Peyer's patch (tissue), 4 donors: ENCODE measurements at places on chromosomes 2 and 18. TPM values are rescaled to one million over a fixed set of nuclear protein-coding genes. Genes with fewer than 3 reads are reported as not detected.

GRCh38 chr2:202074324-202074723 lies 1.3 kb downstream of the KIAA2012 start:
- no peaks in the 10 kb centered on the region for H3K4me1 ChIP-seq
- H3K27me3 ChIP-seq: no peaks in the 10 kb centered on the region
- H3K27ac ChIP-seq: no peak overlapping the region
- H3K36me3 ChIP-seq: no peaks in the 10 kb centered on the region

- no peak overlapping the region for H3K4me3 ChIP-seq
- H3K4me1 ChIP-seq: no peaks in the 10 kb centered on the region
- H3K27ac ChIP-seq: no peak overlapping the region
- no peak for DNase-seq
Measured at GRCh38 chr2:120786038-120786960, 50.6 kb downstream of the GLI2 start.

- no peaks in the 10 kb centered on the region for H3K4me1 ChIP-seq
- no peaks in the 10 kb centered on the region for H3K36me3 ChIP-seq
- H3K27me3 ChIP-seq: no peaks in the 10 kb centered on the region
- no peak for DNase-seq
Measured at GRCh38 chr18:6333981-6334380, 80.7 kb downstream of the L3MBTL4 start.

DNA sequence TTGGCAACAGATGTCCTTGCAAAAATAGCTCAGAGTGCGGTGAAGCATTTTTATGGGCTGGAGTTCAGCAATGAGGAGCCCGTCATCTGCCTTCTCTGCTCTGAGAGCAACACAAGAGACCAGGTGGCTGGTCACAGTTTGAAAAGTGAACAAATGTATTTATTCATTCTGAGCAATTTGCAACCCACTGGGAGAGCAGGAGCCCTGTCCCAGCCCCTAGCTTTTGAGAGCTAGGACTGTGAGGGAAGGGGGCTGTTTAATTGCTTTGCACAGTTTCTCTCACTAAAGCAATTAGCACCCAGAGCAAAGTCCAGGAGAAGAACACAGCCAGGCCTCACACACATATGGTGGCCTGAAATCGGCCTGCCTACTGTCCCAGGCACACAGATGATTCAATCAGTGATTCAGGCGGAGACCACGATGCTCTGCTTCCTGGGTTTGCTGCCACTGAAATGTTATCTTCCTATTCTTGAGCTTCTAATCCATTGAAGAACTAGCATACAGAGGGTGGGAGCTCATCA lies 646.1 kb upstream of the ACVR2A start:
- no peak overlapping the region for H3K4me3 ChIP-seq
- H3K27me3 ChIP-seq: no peaks in the 10 kb centered on the region
- no peak overlapping the region for H3K27ac ChIP-seq
- no peaks in the 10 kb centered on the region for H3K36me3 ChIP-seq
- DNase-seq: no peak

GRCh38 chr18:37512400-37512799 lies 53.2 kb downstream of the CELF4 start:
- no peak overlapping the region for H3K4me3 ChIP-seq
- H3K4me1 ChIP-seq: no peaks in the 10 kb centered on the region
- H3K36me3 ChIP-seq: no peaks in the 10 kb centered on the region
- H3K27me3 ChIP-seq: no peaks in the 10 kb centered on the region
- no peak overlapping the region for H3K27ac ChIP-seq

DNA sequence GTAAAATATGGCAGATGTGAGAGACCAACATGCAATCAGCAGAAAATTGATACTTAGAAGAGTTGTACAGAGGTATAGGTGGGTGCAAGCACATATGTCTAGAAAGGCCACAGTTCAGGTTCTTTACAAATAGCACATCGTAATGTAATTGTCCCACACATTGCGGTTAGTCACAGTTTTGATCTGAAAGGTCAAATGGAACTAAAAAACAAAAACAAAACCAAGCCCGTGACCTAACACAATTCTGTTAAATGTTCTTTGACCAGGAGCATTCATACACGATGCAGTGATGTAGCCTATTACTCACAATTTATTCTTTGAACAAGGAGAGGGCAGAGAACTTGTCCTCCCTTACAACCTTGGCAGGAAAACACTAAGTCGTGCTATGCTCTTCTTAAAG lies 108.9 kb upstream of the MAP4K3 start:
- no peaks in the 10 kb centered on the region for H3K36me3 ChIP-seq
- no peak overlapping the region for H3K27ac ChIP-seq
- H3K4me3 ChIP-seq: no peak overlapping the region
- H3K4me1 ChIP-seq: no peaks in the 10 kb centered on the region
- no peaks in the 10 kb centered on the region for H3K27me3 ChIP-seq
- no peak for DNase-seq

GRCh38 chr2:171235262-171235881 lies 74.7 kb upstream of the TLK1 start:
- no peak for DNase-seq
- H3K4me3 ChIP-seq: no peak overlapping the region
- H3K27me3 ChIP-seq: no peaks in the 10 kb centered on the region
- no peak overlapping the region for H3K27ac ChIP-seq
- H3K4me1 ChIP-seq: no peaks in the 10 kb centered on the region

DNA sequence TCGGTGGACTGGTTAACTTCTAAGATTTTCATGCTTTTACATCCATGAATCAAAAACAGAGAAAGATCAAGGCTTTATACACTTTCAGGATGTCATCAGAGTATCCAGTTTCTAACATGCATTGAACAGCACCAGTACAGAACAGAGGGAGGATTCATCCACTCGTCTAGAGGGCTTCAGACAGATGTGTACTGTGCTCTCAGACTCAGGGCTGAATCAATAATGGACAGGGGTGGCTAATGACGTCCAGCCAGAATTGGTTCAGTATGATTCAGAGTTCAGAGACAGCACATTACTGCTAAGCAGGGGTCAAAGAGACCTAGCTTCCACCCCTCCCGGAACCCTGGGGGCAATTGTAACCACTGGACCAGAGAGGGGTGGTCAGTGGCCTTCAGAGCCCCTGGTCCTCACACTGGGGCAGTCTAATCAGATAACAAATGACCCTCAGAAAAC lies 37.3 kb downstream of the RNU4ATAC start:
- no peaks in the 10 kb centered on the region for H3K4me1 ChIP-seq
- no peaks in the 10 kb centered on the region for H3K36me3 ChIP-seq
- H3K27me3 ChIP-seq: no peaks in the 10 kb centered on the region
- H3K4me3 ChIP-seq: no peak overlapping the region

Gene NXPH2
- total RNA-seq: not detected

Gene GKN1
- not detected for total RNA-seq
